ENCODE measurements at places on chromosomes 1 and 21.

DNA sequence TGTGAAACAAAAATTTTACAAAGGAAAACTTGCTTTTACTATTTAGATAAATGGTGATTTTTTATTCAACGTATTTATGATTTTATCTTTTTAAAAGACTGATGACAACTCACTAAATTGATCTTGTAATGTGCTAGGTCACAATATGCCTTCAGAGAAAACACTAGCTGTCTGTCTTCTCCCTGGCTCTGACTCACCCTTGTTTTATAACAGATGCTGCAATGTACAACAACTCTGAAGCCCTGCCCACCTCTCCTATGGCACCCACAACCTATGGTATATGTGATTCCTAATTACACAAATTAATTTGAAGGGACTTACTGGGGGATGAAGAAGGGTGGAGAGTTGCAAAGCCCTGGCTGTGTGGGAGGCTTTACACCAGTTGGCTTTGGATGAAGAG is 24.7 kb upstream of the HSD17B7 start:
- DNase-seq, result no peak

DNA sequence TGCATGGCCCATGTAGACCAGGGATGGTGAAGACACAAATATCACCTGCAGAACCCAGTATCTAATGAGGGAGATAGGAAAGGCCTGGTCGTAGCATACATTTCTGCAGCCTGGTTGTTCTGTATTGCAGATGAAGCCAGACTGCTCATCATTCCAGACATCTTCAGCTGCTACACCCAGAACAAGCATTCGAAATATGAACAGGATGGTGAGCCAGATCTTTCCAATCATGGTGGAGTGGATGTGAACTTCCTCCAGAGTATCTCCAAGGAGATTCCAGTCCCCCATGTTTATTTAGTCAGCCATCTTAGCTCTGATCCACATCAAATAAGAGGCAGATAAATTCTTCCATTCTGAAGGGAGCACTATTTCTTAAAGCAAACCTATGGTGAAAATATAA is 2.7 kb upstream of the MYCBP start:
- no peak for DNase-seq

DNA sequence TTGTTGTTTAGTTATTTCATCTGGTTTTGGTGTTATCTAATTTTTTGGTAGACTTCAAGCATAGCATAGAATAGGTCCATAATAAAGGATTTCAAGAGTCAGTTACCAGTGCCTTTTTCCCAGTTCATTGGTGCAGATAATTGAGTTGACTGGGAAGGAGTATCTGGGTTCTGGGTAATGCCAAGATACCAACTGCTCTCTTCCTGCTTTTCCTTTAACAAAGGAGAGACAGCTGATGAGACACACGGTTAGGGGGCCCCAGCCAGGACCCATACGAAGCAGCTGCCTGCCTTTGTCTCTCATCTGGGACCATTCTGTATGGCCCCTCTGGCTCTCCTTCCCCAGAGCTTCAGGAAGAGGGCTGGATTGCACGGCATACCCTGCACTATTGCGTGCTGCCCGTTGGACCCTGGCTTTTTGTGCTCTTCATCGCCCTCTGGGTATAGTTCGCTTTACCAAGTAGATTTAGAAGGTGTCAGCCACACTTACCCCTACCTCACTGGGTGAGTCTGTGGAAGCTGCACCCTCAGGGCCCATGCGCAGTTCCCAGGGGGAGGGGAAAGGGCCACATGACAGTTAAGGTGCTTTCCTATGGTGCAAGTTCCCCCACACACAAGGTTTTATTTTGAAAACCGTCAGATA is 7.0 kb downstream of the NAV1 start:
- no peak for DNase-seq

DNA sequence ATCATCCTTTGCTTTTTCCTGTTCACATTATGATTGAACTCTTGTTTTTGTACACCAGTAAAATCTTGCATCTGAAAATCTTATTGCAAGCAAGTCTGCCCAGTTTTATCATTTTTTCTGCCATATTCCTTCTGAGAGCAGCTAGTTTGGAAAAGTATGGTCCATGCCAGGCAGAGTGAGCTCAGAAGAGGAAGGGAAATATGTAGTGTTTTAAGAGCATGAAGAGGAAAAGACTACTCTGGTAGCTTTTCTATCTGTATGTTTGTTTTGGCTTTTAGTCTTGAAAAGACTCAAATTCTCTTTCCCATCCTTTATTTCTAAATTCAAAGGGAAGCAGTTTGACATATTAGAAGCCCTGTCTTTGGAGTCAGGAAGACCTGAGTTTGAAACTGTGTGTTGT is 125.8 kb downstream of the NFIA start:
- DNase-seq, result no peak

DNA sequence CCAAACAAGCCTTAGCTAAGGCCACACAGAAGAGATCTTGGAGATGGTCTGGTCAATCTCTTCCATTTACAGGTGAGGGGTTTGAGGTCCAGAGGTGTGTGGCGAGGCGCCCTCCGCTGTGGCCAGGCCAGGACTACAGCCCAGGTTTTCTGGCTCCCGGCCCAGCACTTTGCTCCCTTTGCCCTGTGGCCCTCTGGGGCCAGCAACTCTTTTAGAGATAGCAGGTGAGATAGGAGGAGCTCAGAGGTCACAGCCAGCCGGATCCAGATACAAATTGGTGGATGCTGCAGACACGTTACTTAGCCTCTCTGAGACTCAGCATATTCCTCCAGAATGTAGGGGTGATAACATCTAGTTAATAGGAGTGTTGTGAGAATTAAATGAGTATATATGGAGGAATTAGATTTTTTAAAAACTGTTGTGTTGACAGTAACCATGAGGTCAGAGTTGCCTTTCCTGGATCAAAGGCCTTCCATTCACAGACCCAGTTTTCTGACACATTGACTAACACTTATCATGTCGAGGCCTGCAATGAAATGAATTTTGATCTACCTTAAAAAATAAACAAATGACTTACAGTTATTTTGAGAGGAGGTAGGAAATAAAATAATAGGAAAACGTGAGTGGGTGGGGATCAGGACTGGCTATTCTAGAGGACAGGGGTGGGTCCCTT is 16.6 kb downstream of the TEX35 start:
- no peak for DNase-seq

DNA sequence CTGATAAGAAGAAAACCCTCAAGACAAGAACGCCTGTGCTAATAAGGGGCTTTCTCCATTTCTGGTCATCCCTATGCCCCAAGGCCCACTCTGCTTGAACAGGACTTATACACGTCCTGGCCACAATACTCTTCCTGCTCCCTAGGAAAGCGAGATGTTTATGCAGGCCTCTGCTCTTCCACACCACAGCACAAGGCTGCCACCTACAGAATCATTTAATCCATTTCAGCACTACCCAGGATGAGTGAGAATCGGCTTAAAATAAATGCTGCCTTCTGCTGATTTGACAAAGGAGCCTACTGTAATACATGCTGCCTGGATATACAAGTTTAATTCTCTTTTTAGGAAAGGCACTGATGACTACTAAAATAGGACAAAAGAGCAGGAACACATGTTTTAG is 29.4 kb downstream of the FRRS1 start:
- peak; percentile 40 for DNase-seq
